ENCODE measurements at places on chromosomes 1 and 21.

DNA sequence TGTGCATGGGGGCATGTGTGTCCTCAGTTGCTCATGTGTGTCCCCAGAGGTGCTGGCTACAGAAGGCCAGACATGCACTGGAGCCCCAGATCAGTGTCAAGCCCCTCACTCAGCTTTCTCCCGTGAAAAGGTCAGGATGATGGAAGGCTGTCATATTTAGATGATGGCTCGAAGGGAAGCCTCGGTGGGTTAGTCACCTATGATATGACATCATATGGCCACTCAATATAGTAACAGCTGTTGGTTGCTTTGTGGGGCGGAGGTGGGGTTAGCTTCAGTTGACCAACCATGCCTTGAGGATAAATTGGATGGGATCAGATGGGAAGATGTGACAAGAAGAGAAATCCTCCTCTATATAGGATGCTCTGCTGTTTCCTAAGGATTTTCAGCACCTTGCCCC lies 43.5 kb upstream of the ATF3 start:
- DNase-seq, result no peak

DNA sequence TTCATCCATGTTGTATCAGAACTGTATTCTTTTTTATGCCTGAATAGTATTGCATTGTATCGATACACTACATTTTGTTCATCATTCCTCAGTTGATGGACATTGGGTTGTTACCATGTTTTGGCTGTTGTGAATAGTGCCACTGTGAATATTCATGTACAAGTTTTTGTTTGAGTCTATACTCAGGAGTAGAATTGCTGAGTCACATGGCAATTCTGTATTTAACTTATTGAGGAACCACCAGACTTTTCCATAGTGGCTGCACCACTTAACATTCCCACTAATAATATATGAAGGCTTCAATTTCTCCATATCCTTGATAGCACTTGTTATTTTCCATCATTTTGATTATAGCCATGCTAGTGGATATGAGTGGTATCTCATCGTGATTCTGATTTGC lies 56.2 kb downstream of the ALG6 start:
- no peak for DNase-seq

DNA sequence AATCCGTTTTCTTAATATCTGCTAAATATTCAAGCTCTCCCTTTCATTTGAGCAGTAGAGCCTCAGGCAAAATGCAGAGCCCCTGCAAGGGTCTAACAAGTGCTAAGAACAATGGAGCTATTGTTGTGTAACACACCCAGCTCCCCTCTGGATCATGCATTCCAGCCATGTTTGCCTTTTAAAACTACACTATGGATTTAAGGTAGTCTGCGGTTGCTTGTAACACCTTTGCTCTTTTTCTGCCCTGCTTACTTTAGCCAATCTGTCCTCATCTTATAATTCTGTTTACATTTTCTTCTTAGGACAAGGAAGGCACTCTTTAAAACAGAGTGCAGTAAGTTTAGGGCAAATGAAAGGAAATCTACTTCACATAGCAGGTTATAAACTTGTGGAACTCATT lies 60.0 kb upstream of the C1orf105 start:
- DNase-seq, result no peak

- DNase-seq, result no peak
Observed at GRCh38 chr21:29549614-29550013, 250.9 kb downstream of the BACH1 start.

DNA sequence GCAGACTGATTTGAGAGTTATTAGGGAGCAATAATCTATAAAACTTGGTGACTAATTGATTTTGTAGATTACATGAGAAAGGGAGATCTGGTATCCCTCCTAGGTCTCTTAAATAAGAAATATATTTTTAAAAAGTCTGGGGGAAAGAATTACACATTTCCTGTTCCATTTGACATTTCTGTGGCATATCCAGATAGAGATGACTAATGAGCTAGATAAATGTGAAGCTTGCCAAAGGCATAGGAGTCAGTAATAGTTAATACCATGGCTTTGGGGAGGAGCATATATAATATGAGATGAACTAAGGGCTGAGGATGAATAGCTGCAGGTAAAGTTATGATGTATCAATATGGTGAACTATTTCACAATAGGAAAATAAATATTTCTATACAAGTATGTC lies 663.7 kb downstream of the PTPRC start:
- peak; percentile 55 for DNase-seq

DNA sequence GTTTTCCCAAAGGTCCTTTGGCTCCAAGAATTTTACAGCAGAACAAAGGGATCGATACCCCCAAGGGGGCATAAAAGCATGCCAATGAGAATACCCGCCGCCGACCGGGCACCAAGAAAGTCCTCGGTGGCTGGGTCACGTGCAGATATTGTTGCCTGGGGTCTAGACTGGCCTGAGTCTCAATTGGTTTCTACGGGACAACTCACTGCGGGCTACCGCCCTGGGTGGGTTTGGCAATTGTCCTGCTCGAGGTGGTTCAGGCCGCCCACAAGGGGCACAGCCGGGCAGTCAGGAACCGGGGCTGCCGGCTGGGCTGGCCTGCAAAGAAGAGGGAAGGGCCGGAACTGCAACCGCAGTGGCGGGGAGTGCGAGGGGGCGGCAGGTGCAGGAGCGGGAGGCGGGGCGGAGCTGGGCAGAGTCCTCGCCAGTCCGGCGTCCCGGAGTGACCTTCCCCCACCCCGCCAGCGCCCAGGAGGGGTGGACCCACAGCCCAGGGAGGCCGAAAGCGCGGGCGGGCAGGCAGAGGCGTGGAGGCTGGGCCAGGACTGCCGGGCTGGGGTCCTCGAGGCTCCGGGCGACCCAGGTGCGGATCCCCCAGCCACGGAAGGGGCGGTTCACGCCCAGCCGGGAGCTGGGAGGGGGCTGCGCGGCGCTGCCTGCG lies 926 bp upstream of the ATP1B1 start:
- DNase-seq, result no peak

DNA sequence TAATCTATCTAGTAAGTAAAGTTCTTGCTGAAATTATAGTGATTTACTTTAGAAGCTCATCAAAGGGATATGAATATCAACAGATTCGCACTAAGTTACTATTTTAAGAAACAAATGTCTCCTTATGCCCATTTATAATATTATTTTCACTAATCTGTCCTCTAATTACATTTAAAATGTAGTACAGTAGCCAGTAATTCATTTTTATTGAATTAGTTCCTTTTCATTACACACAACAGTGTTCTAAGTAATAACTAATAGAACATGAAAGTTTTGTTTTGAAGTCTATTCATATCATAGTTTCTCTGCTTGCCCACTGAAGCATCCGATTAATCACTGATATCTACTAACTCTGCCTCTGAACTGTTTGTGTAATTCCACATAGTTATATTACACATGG lies 225.8 kb downstream of the NEGR1 start:
- DNase-seq, result no peak

- DNase-seq, result no peak
Observed at GRCh38 chr1:55374801-55375616, 159.8 kb upstream of the USP24 start.

- no peak for DNase-seq
Observed at GRCh38 chr1:234911787-234912186, 216.8 kb downstream of the TOMM20 start.

DNA sequence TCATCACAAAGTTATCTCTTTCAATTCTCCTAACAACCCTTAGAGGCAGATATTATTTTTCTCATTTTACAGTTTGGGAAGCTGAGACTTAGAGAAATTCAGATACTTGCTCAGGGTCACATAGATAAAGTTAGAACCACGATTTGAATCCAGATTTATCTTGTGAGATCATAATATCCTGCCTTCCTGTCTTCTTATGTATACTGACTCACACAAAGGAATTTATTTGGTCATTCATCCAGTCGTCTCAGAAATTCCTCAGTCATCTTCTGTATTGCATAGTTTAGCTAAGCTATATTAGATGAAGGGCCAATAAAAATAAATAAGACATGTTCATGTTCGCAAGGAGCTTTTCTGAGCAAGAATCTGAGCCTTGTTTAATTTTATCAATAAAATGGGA lies 35.8 kb upstream of the RUNX1 start:
- DNase-seq, result peak; percentile 97

- no peak for DNase-seq
Observed at GRCh38 chr1:215282557-215282956, 200.0 kb downstream of the KCNK2 start.

DNA sequence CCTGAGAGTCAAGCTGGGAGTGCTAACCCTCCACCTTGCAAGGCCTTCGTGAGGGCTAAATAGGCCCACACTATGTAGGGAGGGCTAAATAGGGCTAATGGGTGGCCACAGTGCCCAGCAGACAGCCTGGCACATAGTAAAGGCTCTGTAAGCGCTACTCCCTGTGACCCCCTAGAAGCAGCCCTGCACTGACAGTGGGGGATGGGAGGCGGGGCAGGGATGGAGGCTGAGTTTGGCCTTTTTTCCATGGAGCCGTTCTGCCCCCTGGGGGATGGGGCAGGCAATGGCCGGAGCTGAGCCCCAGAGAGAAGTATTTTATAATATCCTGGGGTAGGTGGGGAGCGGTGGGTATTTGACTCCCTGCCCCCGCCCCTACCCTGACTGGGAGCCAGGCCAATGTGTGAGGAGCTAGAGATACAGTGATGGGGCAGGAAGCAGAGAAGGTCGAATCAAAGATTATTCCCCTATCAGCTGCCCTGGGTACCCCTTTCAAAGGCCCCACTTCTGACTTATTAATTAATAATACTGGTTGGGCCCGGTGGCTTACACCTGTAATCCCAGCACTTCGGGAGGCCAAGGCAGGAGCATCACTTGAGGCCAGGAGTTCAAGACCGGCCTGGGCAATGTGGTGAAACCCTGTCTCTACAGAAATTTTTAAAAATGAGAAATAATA lies 42.3 kb downstream of the LACTBL1 start:
- peak; percentile 53 for DNase-seq

DNA sequence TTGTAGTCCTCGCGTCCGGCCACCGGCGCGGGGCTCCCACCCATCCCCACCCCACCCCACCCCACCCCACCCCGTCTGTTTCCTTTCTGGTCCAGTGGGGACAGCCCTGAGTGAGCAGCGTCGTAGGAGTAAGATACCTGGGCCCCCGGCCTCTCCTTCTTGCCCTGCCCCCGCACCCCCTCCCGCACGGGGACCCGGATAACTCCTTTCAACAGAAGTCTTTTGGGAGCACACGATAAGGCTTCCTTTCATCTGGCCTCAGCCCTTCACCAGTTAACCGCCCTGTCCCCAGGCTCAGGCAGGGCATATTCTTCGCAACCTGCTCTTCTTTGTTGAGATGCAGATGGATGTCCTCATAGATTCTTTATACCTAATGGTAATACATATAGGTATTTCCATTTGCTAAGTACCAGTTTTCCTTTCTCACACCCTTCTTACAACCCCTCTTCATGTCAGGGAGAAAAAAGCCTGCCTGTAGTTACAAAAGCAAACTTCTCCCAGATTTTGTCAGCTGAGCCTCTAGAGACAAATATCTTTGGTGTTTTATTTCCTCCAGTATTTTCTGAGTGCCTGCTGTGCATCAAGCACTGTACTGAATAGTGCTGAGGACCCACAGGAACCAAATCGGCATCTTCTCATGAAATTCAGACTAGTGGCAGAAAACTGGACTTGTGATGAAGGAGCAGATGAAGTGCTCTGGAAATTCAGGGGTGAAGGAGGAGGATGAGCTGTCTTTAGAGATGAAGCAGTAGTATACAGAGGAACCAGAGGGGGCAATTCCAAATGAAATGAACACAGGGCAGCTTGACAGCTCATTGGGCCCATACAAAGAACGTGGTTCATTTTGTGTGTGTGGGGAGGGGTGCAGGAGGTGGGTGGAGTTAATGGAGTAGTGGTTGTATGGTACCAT lies 33.6 kb downstream of the SLC2A1 start:
- DNase-seq, result no peak

DNA sequence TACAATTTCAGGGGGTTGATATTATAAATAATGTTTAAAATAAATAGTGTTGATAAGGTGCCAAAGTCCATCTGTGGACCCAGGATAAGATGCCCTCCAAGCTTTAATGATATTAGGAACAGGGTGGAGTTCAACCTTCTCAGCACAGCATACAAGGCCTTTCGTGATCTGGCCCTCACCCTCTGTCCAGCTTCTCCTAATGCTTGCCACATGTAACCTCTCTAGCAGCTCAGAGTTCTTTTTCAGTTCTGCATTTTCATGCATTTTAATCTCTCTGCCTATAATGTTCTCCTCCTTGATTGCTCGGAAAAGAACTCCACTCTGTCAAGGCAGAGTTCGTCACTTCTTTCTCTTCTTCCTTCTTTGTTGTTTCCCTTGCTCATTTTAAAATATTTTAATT lies 21.4 kb upstream of the SMAP2 start:
- no peak for DNase-seq

DNA sequence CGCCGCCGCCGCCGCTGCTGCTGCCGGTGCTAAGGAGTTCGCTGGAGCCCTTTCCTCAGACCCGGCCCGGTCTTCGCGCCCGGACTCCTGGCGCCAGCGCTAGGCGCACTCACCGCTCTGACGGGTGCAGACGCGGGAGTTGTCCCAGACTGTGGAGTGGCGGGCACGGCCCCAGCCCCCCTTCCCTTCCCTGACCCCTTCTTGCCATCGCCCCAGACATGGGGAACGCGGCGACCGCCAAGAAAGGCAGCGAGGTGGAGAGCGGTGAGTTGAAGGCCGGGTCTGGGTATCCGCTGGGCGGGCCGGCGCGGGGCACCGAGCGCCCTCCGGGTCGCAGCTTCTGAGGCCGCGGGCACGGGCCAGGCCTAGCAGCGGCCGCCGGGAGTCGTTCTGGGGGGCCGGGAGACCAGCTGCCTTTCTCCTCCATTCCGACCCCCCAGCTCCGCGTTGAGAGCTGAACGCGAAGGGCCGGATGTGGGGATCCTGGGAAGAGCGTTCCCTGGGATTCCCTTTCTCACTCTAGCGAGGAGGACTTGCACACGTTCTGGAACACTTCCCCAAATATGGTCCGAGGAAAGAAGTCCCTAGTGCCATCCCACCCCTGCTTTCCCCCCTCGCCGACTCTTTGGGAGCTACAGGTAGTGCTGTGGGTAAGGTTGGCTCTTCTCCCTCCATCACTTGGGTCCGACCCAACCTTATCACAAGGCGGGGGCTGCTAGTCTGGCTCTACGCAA lies 65.8 kb upstream of the PRKACB start:
- DNase-seq, result peak; percentile 41

GRCh38 chr1:169517558-169518186 lies 31.9 kb upstream of the SLC19A2 start:
- DNase-seq, result no peak

DNA sequence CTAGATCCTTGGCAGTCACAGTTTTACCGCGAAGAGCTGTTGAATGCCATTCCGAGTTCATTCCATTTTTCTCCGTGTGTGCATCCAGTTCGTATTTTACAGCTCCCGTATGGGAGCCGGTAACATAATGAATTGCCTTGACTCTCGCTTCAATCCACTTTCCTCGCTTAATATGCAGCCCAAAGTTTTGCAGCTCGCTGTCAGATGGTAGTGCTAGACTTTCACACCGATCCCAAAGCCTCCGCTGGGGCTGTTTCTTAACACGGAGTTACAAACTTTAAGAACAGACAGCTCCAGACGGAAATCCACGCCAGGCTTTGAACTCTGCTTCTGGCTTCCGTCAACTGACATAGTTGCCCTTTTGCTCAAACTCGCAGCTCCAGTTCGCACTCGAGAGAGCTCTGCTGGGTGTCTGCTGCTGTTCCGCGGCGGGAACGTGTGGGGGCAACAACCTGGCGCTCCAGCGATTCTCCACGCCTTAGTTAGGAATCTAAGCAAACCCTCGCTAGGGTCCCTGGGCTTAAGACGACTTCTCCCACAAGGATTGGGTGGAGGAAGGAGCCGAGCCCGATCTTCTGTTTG lies 3.5 kb upstream of the ARID1A start:
- DNase-seq, result peak; percentile 97

GRCh38 chr1:238281418-238281817 lies 390.7 kb upstream of the ZP4 start:
- no peak for DNase-seq

GRCh38 chr1:116943438-116943837 lies 33.7 kb downstream of the PTGFRN start:
- no peak for DNase-seq
